ENCODE measurements at places on chromosomes 3 and 15.
A peak's percentile ranks its signal among the peaks of the same experiment; 100 is the strongest.

- DNase-seq: no peak
Measured at GRCh38 chr3:62095080-62095479, 278.3 kb downstream of the FEZF2 start.

DNA sequence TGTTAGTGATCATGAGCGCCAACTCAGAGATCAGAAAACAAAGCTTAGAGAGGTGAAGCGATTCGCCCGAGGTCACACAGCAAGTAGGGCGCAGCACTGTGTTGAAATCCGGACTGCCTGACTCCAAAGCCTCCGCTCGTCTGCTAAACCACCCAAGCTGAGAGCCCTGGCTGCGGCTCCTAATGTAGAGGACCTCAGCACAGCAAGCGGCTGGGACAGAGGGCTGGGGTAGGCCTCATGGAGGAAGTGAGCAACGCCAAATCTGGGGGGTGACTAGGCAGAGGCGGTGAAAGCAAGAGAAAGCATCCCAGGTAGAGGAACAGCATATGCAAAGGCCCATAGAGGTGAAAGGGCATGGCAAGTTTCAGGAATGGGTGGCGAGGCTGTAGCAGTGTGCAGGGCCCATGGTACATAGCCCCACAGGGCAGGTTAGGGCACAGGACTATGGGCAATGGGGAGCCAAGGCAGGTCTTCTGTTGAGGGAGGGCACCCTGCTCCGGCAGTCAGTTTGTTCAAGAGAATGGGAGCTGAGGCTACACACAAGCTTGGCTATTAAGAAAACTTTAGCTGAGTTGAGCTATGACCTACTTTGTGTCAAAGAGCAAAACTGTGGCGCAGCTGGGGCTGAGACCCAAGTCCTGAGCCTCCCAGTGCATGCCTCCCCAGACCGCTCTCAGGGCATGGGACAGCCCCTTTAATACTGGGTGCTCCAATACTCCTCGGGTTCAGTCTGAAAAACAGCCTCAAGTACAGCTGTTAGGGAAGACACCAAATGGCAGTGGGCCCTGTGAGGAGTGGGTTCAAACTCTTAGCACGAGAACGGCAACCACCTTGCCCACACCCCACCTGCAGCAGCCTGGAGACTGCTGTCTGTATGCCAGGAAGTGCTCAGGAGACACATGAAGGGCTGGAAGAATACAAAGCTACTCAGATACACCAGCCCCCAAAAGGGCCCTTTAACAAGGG is 988 bp upstream of the CFAP92 start:
- no peak for DNase-seq

- DNase-seq: peak; percentile 35
Measured at GRCh38 chr3:148600902-148601765, 96.6 kb upstream of the AGTR1 start.

GRCh38 chr3:27165321-27165721 is 203.9 kb downstream of the NEK10 start:
- DNase-seq: peak; percentile 53

GRCh38 chr3:11807686-11808085 is 39.0 kb downstream of the TAMM41 start:
- no peak for DNase-seq

DNA sequence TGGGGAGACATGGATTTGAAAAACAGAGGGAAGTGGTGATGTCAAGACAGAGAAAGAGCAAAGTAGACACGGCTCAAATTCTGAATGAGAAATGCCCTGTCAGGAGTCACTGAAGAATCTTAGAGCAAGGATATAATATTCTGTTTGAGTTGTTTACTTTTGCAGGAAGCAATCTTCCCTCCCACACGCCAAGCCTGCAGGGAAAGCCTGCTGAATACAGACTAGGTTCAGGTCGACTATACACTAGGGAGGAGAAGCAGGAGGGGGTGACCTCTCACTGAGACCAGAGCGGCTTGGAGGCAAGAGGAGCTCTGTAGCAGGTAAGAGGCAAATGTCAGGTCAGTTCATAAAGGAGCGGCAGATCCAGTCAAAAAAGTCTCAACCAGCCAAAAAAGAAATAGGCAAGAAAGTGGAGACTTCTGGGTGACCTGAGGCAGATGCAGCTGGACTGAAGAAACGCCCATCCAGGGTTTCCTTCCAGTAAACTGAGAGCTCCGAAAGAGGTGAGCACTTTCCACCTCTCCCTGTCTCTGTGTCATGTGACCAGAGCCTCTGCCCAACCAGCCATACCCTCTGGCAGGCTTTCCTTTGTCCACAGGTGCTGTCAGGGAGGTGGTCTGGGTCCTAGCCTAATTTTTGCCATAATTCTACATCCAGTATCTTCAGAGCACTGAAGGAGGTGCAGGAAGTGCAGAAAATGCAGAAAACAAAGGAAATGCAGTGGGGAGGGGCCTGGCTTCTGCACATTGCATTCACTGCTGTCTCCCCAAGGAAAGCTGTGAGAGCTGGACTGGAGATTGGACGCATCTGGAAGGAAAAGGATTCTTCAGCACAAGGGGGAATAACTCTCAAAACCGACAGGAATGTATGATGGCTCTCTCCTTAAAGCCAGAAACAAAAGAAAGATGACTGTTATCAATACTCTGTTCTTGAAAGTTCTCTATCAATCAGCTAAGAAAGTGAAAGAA is 37.8 kb upstream of the CTXND1 start:
- DNase-seq: no peak

DNA sequence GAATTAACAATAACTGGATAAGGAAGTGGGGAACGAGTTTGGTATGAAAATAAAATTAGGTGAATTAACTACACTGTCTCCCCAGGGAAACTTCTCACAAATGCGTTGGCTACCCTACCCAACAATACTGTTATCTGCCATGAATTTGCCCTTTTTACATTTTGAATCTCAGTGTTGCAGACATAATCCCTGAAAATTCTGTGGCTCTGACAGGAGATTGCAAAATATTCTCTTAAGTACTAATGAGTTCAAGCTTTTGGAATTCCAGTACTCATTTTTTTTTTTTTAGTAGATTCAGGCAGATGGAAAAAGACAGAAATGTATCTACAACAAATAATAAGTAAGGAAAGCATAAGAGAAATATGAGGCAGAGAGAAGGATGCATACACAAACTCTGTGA is 332.6 kb downstream of the LSAMP start:
- DNase-seq: no peak

GRCh38 chr3:47296562-47297302 is 14.0 kb downstream of the KLHL18 start:
- no peak for DNase-seq

GRCh38 chr3:192332386-192333291 is 394.7 kb downstream of the FGF12 start:
- no peak for DNase-seq

DNA sequence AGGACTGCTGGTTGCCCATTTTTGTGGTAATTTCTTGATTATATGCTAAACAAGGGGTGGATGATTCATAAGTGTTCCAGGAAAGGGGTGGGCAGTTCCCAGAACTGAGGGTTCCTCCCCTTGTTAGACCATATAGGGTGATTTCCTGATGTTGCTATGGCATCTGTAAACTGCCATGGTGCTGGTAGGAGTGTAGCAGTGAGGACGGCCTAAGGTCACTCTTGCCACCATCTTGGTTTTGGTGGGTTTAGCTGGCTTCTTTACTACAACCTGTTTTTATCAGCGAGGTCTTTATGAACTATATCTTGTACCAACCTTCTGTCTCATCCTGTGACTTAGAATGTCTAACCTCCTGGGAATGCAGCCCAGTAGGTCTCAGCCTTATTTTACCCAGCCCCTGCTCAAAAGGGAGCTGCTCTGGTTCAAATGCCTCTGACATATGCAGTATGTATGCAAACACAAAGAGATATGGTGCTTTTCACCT is 46.2 kb downstream of the C3orf38 start:
- DNase-seq: peak; percentile 12

GRCh38 chr3:38116471-38117162 is 20.3 kb downstream of the ACAA1 start:
- no peak for DNase-seq

DNA sequence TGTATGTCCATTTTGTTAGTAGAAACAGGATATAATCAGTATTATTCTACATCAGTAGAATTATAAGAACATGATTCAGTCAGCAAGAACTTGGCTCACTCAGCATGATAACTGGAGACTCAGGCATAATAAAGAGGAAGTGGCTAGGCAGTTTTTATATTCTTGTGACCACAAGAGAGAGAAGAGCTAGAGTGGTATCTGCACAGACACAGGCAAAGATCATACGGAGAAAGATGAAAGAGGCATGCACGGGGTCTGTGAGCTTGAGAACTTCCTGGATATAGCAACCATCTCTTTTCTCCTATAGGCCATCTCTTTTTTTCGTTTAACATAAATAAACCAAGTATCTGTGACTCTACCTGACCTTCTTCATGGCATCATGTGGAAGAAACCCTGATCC is 46.8 kb downstream of the MYO5A start:
- peak; percentile 52 for DNase-seq

- no peak for DNase-seq
Measured at GRCh38 chr3:173599673-173600072, 202.1 kb downstream of the NLGN1 start.

GRCh38 chr3:58116161-58116955 is 94.4 kb downstream of the DNASE1L3 start:
- no peak for DNase-seq

DNA sequence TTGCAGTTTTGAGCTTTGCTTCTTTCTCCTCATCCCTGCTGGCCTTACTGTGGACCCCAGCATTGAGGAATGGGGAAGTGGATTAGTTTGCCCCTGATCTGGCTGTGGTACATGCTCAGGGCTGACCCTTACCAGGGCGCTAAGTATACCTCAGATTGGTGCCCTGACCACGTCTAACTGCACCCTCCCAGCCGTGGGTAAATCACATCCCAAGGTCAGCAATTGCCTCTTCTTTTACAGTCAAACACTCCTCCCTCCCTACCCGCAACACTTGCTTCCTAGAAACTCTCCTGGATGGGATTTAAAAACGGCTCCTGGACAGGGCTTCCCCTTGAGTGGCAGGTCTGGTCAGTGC is 437.9 kb downstream of the NR2F2 start:
- DNase-seq: no peak

DNA sequence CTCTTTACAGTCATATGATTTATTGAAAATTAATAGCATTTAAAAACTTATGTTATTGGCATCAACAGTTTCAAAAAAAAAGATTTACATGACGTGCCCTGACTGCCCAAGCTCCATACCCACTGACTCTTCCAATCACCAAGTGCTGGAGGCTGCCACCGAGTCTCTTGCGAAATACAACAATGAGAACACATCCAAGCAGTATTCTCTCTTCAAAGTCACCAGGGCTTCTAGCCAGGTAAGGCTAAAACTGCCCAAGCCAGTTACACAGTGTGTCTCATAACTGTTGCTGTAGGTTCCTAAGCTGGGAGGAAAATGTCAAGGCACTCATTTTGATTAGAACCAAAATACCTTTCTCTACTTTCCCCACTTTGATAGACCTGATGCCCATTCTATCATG is 4.5 kb downstream of the FETUB start:
- DNase-seq: no peak

DNA sequence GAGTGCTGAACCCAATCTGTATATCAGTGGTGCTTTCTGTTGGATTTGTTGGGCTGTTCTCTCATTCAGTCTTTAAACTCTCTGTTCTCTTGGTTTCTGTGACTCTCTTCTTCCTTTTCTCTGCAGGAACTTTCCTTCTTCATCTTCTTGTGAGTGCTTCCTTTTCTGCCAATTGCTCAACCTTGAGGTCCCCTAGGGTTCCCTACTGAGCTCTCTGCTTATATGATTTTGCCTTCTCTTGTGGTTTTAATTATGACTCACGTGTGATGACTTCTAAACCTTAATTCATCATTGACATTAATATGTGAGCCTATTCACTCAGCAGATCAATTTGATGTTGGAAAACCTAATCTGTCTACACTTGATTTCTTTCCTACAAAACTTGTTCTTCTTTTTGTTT is 39.4 kb downstream of the MOBP start:
- DNase-seq: no peak

- no peak for DNase-seq
Measured at GRCh38 chr15:68627995-68628394, 49.2 kb downstream of the CORO2B start.

DNA sequence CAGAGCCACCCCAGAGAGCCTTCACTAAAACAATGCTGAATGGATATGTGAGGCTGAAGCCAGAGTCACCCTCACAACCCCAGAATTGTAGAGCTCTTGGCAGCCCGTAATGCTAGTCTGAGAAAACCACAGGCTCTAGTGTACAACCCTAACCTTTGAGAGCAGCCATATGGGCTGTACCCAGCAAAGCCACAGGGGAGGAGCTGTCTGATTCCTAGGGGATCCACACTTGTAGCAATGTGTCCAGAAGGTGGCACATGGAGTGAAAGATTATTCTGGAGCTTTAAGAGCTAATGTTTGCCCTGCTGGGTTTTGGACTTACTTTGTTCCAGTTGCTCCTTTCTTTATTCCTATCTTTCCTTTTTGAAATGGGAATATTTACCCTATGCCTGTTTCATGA is 626.8 kb downstream of the GRM7 start:
- DNase-seq: no peak

DNA sequence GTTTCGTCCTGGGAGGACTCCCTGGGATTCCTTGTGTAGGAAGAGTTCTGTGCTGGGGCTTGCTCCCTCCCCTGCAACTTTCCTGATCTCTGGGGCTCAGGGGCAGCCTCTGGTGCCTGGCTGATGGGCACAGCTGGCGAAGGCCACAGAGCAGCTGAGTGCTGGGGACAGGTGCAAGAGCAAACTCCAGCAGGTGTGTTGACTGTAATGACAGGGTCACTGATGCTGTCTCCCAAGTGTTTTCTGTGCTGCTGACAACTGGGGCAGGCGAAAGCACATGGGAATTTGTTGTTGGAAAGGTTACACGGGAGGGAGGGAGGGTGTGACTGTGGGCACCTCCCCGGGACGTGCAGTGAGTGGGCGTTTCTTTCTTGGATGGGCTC is 21.6 kb downstream of the CPN2 start:
- no peak for DNase-seq

DNA sequence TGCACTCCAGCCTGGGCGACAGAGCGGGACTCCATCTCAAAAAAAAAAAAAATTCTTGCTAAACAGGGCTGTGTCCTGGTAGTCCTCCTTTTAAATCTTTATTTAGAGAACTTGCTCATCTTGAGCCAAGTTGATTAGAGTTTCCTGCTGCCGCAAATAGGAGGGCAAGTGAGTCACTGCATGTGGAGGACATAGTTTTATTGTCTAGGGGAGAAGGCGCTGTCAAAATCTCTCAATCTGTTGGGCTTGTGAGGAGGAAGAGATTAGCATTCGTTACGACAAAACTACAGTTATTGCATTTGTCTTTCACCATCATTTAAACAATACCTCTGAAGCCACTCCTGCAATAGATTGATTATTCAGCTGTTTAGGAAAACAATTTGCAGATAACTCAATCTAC is 11.5 kb downstream of the MUC4 start:
- no peak for DNase-seq

All from kidney epithelial cell (primary cell).